ENCODE measurements at places on chromosomes 11 and 22.
A peak's percentile ranks its signal among the peaks of the same experiment; 100 is the strongest.

- DNase-seq = no peak
Observed at GRCh38 chr22:42313804-42314581, 43.5 kb upstream of the TCF20 start.

GRCh38 chr11:92131289-92131865 is 93.2 kb upstream of the FAT3 start:
- no peak for DNase-seq

DNA sequence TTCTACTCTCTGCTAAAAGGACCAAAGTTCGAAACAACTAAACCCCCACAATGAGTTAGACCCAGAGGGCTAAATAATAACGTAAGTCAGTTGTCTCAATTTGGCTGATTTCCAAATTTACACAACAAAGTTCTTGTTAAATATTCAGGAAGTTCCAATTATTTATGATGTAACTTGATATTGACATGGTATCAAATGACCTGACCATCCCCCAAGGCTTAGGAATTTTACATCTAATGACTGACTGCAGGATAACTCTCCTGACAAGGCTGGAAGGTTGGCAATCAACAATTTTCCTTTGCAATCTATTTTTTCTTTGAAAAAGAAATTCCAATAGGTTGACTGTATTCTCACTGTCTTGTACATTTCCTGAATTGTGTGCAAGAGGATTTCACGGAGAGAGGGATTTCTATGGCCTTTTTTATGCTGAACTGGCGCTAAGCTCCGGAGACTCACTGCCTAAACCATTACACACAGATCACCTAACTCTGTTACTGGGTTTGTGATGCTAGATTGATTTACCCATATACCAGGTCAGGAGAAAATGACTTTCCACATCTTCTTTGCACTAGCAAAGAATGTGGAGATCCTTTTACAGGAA is 9.6 kb upstream of the CDON start:
- DNase-seq = no peak

- no peak for DNase-seq
Observed at GRCh38 chr11:20512869-20513268, 86.5 kb upstream of the SLC6A5 start.

DNA sequence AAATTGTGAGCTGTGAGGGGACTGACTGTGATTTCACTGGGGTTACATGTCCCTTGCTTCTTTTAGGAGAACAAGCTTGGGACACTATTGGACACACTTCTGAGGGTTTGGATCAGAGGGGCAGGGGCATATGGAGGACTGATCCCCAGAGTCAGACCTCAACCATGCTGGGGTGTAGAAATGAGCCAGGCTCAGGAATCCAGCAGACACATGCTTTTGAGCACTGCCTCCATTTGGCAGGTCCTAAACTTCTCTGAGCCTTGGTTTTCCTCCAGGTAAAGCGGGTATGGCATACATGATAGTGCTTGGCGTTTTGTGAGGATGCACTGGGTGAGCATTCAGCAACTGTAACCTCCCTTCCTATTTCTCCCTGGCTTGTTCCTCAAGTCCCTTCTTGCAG is 74.7 kb downstream of the ADAMTS15 start:
- DNase-seq = no peak

DNA sequence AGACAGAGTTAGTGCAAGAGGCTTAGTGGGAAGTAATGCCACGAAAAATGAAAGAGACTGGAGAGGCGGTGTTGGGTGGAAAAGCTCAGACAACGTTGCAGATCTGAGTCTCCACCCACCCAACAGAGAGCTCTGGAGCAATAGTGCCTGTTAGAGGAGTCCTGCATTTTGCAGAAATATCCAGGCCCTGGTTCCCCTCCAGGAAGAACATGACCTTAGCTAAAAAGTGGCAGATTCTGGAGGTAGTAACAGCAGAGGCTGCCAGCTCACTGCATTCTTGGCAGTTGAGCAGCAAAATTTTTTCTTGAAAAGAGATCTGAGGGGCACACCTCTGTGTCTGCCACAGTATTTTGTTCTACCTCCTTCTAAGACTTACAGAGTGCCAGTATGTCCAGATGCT is 27.7 kb upstream of the BIRC3 start:
- DNase-seq = no peak

- no peak for DNase-seq
Observed at GRCh38 chr11:124315052-124315451, 1.3 kb upstream of the OR8D1 start.

GRCh38 chr22:37326726-37327125 is 44.4 kb downstream of the CYTH4 start:
- DNase-seq = no peak

GRCh38 chr11:65593518-65594414 is 1.8 kb downstream of the KCNK7 start:
- DNase-seq = peak; percentile 60

DNA sequence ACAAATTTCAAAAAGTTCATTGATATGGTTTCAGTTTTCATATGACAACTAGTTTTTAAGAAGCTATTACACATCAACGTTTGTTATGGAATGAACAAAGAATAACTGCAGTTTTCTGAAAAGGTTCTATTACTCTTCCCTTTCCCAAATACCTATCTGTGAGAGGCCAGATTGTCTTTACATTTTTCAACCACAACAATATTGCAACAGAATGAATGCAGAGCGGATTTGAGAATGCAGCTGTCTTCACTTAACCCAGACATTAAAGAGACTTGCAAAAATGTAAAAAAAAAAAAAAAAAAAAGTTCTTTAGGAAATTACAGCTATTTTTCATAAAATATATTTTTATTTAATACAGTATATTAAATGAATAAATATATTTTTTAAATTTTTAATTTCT is 250.8 kb downstream of the DDX10 start:
- DNase-seq = no peak

DNA sequence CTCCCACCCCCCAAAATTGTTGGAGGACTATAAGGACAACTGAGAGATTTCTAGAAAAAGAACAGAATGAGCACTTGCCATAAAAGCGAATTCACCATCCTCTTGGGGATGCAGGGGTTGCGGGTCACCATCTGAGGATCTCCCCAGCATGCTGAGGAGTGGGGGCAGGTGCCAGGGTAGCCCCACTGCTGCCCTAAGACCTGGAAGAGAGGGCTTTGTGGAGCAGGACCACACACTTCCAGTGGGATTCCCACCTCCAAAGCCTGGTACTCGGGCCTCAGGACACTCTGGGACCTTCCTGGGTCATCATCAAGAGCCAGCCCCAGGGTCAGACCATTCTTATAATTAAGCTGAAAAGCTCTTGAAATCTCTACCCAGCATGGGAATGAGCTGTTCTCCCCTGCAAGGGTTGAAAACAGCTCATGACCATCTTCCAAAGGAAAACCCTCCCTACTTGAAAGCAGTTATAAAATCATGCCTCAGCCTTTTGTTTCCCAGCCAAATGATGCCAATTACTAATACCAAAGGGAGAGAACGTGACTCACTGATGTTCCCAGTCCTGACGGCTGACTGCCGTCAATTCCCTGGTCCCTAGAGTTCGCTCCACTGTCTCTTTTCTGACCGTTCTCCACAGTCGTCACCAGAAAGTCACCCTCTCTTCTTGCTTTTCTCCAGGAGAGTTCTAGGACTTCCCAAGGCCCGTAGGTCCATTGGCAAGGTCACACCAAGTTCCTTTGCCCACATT is 76.8 kb upstream of the CREB3L1 start:
- no peak for DNase-seq

DNA sequence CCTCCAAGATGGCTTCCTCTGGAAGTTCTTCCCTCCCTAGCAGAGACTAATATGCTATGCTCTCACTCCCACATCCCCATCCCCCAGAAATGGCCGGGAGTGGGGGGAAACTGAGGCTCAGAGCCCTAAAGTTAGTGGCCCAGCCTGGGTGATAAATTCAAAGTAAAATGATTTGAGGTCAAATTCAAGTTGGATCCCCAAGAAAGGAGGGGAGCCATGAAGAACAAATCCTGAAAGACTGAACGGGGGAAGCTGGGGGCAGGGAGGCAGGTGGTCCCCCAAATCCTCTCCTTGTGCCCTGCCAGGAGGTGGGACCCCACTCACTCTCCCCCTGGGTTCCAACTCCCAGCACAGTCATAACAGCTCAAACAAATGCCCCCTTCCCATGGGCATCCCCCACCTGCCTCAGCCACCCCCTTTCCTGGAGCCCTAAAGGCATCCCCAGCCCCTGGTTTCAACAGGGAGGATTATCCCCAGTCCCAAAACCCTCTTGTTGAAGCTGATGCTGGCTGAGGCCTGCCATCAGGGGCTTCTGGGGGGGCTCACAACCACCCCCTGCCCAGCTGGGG is 1.1 kb downstream of the CBX6 start:
- DNase-seq = no peak

DNA sequence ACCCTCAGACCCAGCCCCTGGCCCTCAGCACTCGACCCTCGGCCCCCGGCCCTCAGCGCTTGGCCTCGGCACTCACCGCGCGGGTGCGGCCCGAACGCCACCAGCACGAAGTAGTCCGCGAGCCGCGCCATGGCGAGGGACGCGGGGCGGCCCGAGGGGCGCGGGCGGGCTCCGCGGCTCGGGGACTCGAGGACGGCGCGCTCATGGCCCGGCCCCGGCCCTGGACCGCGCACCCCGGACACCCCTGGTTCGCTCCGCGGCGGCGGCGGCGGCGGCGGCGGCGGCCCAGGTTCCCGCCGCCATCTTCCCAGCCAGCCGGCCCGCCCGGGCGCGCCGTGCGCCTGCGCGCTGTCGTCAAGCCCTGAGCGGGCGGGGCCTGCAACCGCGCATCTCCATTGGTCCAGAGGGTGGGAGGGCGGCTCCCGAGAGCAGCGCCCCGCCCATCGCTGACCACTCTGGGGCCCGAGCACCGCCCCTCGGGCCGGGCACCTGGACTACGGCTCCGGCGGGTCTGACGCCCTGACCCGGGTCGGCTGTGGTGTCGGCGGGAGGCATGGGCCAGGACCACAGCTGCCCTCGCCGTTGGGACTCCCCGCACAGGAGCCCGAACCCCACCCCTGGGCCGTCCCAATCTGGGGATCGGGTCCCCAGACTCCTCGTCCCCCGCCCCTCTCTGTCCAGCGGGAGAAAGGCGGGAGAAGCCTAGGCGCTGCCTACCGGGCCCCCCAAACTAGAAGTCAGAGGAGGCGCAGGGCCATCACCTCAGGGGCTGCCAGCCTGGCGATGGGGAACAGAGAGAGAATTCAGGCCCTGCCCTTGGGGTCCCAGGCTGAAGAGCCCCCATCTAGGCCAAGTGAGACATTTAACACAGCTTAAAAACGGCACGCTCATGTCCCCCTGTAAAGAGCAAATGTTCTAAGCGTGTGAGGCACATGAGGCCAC is at the start of gene SBF1:
TSS of gene SBF1 (minus strand) at position 326 of the 942 bp plus-strand sequence. CDS start at position 131, 195 bp downstream.
- peak; percentile 88 for DNase-seq

DNA sequence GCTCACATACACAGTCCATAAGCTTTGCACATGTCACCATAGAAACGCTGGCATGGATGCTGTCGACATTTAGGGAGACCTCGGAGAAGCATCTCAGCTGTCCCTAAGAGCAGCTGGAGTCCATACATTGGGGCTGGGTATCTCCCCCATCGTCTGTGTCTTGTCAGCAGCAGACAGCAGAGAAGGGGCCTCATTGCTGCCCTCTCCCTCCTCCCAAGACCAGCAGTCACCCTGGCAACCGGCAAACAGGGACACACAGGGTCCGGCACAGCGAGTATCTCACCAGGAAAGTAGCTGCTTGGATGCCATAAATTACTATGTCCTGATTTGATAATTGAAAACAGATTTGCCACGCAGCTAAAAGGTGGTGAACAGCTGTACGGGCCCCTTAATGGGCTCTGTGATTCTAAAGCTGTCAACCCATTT is 84.4 kb downstream of the CD44 start:
- DNase-seq = no peak

GRCh38 chr11:19161651-19162050 is 40.1 kb downstream of the CSRP3 start:
- no peak for DNase-seq

GRCh38 chr11:66016793-66017177 is 5.0 kb downstream of the CST6 start:
- DNase-seq = no peak

- DNase-seq = no peak
Observed at GRCh38 chr11:86627776-86628455, 44.5 kb downstream of the ME3 start.

- no peak for DNase-seq
Observed at GRCh38 chr11:77665240-77665965, 27.8 kb upstream of the CLNS1A start.

- no peak for DNase-seq
Observed at GRCh38 chr11:13298765-13299164, 21.2 kb downstream of the BMAL1 start.

DNA sequence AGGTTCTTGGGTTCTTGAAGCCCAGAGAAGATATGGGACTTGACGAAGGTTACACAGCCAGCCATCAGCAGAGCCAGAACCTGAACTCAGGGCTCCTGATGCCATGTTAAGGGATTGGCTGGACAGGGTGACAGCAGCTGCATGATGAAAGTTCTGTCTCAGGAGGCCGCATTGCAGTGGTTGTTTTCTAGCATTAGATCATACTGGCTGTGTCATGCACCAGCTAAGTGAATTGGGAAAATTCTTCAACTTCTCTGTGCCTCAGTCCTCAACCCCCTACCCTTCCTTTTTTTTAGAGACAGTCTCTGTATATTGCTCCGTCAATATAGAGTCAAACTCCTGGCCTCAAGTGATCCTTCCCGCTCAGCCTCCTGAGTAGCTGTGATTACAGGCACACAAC is 5.4 kb upstream of the LTBP3 start:
- no peak for DNase-seq

DNA sequence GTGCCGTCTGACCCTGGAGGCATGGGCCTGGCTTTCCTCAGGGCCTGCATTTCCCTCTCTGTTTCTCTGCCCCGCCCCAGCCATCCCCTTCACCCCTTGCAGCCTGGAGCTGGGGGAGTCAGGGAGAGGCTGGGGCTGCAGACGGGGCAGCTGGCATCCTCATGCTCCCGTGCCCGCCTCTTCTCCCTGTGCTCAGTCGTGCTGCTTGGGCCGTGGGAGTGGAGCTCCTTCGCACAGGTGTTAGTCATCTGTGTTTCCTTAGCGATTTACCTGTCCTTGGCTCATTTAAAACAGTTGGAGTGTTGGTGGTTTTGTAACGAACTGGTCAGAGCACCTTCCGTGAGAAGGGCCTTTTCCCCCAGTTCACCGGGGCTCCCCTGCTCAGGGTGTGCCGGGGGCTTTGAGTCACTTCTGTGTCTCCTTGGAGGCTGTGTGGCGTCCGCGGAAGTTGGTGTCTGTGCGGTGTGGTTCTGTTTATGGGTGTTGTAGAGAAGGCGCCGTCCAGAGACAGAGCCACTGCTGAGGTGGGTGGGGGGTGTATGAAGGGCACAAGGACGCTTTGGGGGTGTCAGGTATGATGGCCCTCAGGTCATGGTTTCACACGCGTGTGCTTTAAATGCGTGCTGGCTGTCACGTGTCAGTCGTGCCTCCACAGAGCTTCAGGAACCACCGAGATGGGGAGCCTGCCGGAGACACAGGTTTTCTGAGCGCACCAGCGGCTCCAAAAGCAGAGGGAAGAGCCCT is 19.5 kb downstream of the BRSK2 start:
- DNase-seq = no peak

GRCh38 chr11:114280696-114281095 is 15.5 kb upstream of the NNMT start:
- no peak for DNase-seq

- DNase-seq = no peak
Observed at GRCh38 chr11:8313504-8314090, 49.9 kb upstream of the LMO1 start.

Data from nucleus accumbens (tissue), 56 donors.